Motor neuron (in vitro differentiated cells): ENCODE measurements at places on chromosomes 2 and 18. TPM values are rescaled to one million over a fixed set of nuclear protein-coding genes. Genes with fewer than 3 reads are reported as not detected.

UGT1A3 gene
- total RNA-seq, result not detected in 2 replicates

DCC gene
- total RNA-seq, result 63.6 and 63.7 TPM in 2 replicates

THAP4 gene
- 42.0 and 44.7 TPM in 2 replicates for total RNA-seq

ZNF396 gene
- total RNA-seq, result 2.8 and 3.2 TPM in 2 replicates

SKA1 gene
- 0.65 and 0.69 TPM in 2 replicates for total RNA-seq

SETBP1 gene
- total RNA-seq, result 32.8 and 35.6 TPM in 2 replicates

GRCh38 chr2:107806901-107807300, 19.8 kb upstream of the RGPD4 start:
- ATAC-seq, result peak; percentile 95

DNA sequence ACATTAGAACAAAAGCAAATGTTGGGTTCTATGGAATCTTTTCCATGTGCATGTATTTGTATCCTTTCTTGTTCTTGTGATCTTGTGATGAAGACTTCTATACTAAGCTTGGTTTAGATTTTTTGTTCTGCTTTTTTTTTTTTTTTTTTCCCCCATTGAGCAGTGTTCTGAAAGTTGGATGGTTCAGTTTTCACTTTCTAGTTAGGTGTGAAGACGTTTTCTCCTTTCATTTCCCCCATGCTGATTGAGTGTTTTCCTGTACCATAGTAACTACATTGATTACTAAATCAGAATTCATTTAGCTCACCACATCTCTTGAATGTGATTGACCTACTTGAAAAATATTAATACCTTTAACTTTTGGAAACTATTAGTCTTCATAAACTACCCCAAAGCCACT, 34.1 kb downstream of the NOP58 start:
- ATAC-seq, result no peak

- no peak for ATAC-seq
These were observed 45.5 kb upstream of the INPP4A start for GRCh38 chr2:98399140-98399539.

DNA sequence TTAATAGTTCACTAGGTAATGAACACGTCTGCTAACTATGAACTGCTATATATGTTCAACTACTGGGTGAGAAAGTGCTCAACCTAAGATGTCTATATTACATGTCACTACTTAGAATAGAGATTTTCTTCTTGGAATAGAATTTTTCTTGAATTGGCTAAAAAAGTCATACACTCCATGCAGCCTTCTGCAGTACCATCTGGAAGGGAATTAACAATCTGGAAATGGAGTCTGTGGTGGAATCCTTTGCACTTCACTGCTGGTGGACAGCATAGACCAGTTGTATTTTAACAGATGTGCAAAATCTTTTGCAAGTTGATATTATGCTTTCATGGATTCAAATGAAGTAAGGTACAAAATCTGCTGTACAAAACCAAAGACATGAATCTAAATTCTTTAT, 799.6 kb downstream of the KCNJ3 start:
- no peak for ATAC-seq

DNA sequence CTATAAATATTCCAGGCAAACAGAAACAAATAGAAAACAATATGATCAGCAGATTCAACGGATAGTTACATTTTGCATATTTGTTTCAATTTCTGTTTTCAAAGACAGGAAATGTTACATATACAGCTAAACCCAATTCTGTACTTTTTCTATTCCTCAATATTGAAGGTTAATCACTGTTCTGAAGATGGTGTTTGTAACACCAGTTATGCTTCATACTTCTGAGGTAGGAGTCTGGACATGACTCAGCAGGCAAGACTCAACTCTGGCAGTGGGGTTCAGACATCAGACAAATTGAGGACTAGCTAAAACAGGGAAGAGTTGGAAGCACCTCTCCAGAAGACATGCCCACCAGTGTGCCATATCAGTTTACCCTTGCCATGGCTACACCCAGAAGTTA, 16.6 kb downstream of the SERPINB13 start:
- ATAC-seq, result no peak

DNA sequence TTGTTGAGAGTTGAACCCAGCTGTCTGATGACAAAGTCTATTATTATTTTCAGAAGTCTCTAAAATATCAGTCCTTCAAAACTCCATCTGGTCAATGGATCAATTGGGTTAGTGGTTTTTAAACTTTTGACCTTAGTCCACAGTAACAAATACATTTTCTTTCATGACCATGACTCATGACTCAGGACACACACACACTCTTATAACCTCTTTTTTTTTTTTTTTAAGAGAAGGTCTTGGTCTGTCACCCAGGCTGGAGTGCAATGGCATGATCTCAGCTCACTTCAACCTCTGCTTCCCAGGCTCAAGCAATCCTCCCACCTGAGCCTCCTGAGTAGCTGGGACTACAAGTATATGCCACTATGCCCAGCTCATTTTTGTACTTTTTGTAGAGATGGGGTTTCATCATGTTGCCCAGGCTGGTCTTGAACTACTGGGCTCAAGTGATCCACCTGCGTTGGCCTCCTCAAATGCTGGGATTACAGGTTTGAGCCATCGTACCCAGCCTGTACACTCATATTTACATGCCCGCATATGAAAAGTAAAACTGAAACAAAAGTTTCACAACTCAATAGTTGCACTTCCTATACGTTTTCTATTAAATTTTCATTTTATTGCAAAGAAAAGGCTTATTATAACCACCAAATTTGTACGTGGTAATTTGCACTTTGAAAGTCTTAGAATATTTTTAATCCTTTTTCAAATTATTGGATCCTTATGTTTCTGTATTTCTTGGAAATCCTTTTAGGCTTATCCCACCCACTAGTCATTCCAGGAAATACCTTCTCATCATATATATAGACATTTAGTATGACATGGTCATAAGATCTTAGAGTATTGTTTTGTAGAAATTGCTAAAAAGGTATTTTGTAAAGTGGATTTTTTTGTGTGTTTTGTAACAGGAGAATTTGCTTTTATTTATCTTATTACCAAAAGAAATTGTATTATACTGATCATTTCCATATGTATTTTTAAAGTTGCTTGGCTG, 199.0 kb downstream of the LPIN1 start:
- no peak for ATAC-seq

DNA sequence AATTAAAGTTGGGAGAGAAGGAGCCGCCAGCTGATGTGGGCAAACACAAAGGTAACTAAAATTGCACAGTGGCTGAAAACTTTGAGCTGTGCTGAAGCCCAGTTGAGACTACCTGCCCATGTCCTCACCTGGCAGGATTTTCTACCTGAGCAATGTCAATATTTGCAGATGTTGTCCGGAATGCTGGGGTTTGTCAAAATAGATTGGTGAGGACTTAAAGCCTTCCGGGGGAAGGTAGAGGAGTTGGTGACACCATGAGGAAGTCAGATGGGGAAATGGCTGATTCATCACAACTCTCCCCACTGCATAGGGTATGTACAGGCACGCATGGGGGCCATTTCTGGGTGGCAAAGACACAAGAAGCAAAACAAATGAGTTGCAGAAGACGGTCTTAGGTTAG, 114.9 kb downstream of the ALK start:
- ATAC-seq, result no peak

GRCh38 chr2:172280571-172281361, 146.6 kb upstream of the ITGA6 start:
- no peak for ATAC-seq
